ENCODE measurements at places on chromosomes 3 and 15. TPM values are rescaled to one million over a fixed set of nuclear protein-coding genes. Genes with fewer than 3 reads are reported as not detected.

- DNase-seq: no peak
Observed at GRCh38 chr3:160390565-160391138, 8.4 kb downstream of the IFT80 start.

Gene CCNB2
- 39.4 TPM for polyA plus RNA-seq

Gene TMEM207
- polyA plus RNA-seq: 25.7 TPM

Gene ISG20
- 1.3 TPM for polyA plus RNA-seq

Gene FSIP1
- 2.1 TPM for polyA plus RNA-seq
